ENCODE measurements at places on chromosomes 6 and 20. TPM values are rescaled to one million over a fixed set of nuclear protein-coding genes. Genes with fewer than 3 reads are reported as not detected.

GRCh38 chr6:35962779-35963560 lies 42.1 kb upstream of the SRPK1 start:
- H3K36me3 ChIP-seq = no peaks in the 10 kb centered on the region
- H3K4me1 ChIP-seq = no peaks in the 10 kb centered on the region
- H3K27me3 ChIP-seq = no peaks in the 10 kb centered on the region
- H3K4me3 ChIP-seq = no peak overlapping the region
- DNase-seq = no peak

DNA sequence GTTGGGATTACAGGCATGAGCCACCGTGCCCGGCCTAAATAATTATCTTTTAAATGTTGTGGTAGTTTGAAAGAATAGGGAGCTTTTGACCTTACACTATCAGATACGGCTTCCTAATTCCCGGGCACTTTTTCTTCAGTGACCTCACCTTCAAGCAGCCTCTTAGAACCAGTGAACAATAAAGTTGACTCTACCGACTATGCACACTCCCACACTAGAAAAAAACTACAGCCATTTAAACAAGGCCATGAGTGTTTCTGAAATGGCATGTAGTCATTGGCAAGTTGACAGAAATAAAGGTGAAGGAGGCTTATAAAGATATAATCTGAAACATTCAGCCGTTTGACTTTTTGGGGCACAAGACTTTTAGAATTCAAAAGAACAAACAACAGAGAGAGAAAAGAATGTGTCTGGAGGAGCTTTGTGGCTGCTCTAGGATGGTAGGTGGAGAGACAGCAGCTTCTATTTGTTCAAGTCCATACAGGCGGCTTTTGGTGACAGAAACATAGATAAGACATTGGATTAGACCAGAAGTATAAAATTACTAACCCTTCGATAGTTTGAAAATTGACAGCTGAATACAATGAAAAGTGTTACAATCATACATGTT lies 75.2 kb downstream of the GJA1 start:
- no peak overlapping the region for H3K27ac ChIP-seq
- H3K27me3 ChIP-seq = no peaks in the 10 kb centered on the region
- no peaks in the 10 kb centered on the region for H3K4me1 ChIP-seq
- no peak overlapping the region for H3K4me3 ChIP-seq
- H3K36me3 ChIP-seq = no peaks in the 10 kb centered on the region

Gene C20orf96
- total RNA-seq = 3.8 TPM

GRCh38 chr6:65450451-65450850 lies 256.6 kb downstream of the EYS start:
- H3K27ac ChIP-seq = no peak overlapping the region
- H3K4me1 ChIP-seq = no peaks in the 10 kb centered on the region
- DNase-seq = no peak
- no peaks in the 10 kb centered on the region for H3K27me3 ChIP-seq
- no peak overlapping the region for H3K4me3 ChIP-seq

DNA sequence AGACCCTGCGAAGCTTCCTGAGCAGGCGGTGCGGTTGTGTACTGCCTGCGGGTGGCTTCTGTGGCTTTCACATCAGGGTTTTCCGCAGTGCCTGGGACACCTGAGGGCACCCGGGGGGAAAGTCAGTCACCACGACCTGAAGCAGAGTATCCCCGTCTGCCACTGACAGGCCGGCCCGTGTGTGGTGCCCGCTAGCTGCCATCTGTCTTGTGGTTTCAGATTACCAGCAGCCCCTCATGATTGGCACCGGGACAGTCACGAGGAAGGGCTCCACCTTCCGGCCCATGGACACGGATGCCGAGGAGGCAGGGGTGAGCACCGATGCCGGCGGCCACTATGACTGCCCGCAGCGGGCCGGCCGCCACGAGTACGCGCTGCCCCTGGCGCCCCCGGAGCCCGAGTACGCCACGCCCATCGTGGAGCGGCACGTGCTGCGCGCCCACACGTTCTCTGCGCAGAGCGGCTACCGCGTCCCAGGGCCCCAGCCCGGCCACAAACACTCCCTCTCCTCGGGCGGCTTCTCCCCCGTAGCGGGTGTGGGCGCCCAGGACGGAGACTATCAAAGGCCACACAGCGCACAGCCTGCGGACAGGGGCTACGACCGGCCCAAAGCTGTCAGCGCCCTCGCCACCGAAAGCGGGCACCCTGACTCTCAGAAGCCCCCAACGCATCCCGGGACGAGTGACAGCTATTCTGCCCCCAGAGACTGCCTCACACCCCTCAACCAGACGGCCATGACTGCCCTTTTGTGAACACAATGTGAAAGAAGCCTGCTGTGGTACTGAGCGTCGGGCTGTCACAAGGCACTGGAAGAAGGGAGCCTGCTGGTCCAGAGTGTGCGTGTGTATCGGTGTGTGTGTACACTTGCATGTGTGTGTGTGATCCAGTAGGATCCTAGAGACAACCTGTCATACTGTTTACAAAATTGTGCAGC lies 54.4 kb downstream of the GOPC start:
- H3K4me1 ChIP-seq = peaks cover 28% of the 10 kb centered on the region
- H3K27ac ChIP-seq = peak overlapping the region; percentile 72
- no peaks in the 10 kb centered on the region for H3K27me3 ChIP-seq
- DNase-seq = peak; percentile 67
- peak overlapping the region; percentile 52 for H3K4me3 ChIP-seq

DNA sequence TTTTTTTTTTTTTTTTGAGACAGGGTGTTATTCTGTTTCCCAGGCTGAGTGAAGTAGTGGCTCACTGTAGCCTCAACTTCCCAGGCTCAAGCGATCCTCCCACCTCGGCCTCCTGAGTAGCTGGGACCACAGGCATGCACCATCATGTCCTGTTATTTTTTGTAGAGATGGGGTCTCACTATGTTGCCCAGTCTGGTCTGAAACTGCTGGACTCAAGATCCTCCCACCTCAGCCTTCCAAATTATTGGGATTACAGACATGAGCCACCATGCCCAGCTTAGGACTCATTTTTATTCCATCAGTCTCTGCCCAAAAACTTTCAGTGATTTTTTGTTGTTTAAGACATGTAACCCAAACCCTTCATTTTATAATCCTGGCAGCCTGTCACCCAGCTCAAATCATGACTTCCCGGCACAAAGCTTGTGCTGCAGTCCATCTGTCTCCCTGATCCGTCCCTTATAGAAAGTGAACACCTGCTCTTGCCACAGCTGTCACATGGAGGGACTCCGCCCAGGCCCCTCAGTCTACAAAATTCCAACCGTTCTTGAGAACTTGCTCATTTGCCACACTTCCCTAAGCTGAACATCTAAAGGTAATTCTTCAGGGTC lies 183.9 kb upstream of the JARID2 start:
- H3K4me1 ChIP-seq = no peaks in the 10 kb centered on the region
- H3K36me3 ChIP-seq = no peaks in the 10 kb centered on the region
- H3K27ac ChIP-seq = no peak overlapping the region

DNA sequence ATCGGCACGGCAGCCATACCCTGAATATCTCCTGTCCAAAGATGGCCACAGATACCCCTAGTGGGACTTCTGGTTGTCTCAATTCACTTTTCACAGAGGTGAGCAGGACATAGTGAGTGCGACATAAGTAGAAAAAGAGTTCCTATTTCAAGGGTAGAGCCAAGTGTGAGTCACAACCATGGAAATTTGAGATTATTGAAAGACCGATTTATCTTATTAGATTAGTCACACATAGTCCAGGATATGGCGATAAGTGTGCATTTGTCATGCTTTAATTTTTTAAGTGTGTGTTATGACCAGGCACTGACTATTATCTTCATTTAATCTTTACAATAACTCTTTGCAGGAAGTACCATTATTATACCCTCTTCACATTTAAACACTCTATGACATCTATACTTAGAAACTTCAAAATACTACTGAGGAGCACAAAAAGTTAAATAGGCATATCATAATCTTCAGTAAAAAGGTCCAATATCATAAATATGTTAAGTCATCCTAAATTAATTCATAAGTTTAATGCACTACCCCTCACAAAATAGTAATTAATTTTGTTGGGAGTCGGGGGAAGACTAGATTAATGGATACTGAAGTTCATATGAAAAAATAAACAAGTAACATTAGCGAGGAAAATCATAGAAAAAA lies 13.4 kb upstream of the TNFAIP3 start:
- H3K4me1 ChIP-seq = no peaks in the 10 kb centered on the region
- no peak overlapping the region for H3K27ac ChIP-seq
- DNase-seq = no peak
- H3K36me3 ChIP-seq = no peaks in the 10 kb centered on the region
- no peak overlapping the region for H3K4me3 ChIP-seq

- H3K36me3 ChIP-seq = no peaks in the 10 kb centered on the region
- no peaks in the 10 kb centered on the region for H3K27me3 ChIP-seq
- H3K4me1 ChIP-seq = no peaks in the 10 kb centered on the region
- DNase-seq = no peak
- no peak overlapping the region for H3K27ac ChIP-seq
Observed at GRCh38 chr20:11403711-11404110, 514.0 kb upstream of the BTBD3 start.

Gene DEFB132
- total RNA-seq = not detected

GRCh38 chr20:31680286-31681127 lies 42.2 kb downstream of the BCL2L1 start:
- H3K4me3 ChIP-seq = no peak overlapping the region
- peak overlapping the region; percentile 24 for H3K27ac ChIP-seq
- no peaks in the 10 kb centered on the region for H3K27me3 ChIP-seq

- H3K36me3 ChIP-seq = peaks cover 61% of the 10 kb centered on the region
- no peak for DNase-seq
- H3K4me3 ChIP-seq = no peak overlapping the region
- no peaks in the 10 kb centered on the region for H3K27me3 ChIP-seq
Observed at GRCh38 chr6:144559865-144560593, 274.9 kb downstream of the UTRN start.

Gene HDGFL1
- not detected for total RNA-seq

DNA sequence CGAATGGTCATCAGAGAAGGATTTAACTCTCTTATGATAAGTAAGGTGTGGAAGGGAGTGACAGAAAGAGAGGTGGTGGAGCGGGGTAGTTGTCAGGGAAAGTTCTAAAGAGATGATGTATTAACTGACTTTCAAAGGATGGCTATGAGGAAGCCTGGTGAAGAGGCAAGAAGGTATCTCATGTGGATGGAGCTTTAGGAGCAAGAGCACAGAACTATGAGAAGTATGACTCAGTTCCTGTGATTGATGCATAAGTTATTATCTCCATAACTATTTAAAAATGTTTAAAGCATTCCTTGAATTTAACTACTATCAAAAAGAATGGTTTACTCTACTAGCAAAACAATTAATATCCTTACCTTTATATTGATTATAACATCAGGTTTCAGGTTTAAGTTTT lies 28.8 kb downstream of the AK9 start:
- no peak overlapping the region for H3K4me3 ChIP-seq
- peaks cover 3% of the 10 kb centered on the region for H3K36me3 ChIP-seq
- H3K4me1 ChIP-seq = no peaks in the 10 kb centered on the region
- H3K27me3 ChIP-seq = no peaks in the 10 kb centered on the region
- DNase-seq = no peak

Gene KCNQ5
- 8.2 TPM for total RNA-seq

Gene PERP
- total RNA-seq = 1.6 TPM

DNA sequence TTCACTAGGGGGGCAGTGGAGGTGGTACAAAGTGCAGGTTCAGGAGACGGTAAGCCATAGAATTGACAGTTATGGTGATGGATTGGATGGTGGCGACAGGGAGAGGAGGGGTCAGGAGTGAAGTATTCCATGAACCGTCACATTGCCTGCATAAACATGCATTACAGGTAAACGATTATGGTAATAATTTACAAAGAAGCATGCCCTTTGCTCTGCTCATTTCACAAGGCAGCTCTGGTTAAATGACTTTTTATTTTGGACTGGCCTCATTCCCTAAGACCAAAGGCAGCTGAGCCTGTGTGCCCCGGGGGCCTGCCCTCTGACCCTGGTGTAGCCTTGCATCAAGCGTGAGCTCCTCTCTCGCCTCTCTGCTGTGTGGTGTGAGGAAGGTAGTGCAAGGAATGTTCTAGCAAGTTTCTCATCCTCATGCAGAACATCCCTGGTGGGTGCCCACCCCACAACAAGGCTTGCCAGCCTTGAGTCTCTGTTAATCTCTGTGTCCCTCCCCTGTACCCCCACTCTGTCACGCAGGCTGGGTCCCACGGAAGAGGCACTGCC lies 59.0 kb downstream of the PPP1R14C start:
- peaks cover 3% of the 10 kb centered on the region for H3K27me3 ChIP-seq
- H3K27ac ChIP-seq = no peak overlapping the region
- no peaks in the 10 kb centered on the region for H3K36me3 ChIP-seq
- H3K4me1 ChIP-seq = peaks cover 9% of the 10 kb centered on the region

- no peaks in the 10 kb centered on the region for H3K27me3 ChIP-seq
- no peaks in the 10 kb centered on the region for H3K36me3 ChIP-seq
- no peaks in the 10 kb centered on the region for H3K4me1 ChIP-seq
- DNase-seq = no peak
- no peak overlapping the region for H3K27ac ChIP-seq
Observed at GRCh38 chr6:23524548-23524947, 601.5 kb upstream of the NRSN1 start.

Gene SMLR1
- total RNA-seq = not detected

GRCh38 chr6:112743323-112743722 lies 396.2 kb downstream of the RFPL4B start:
- no peaks in the 10 kb centered on the region for H3K36me3 ChIP-seq
- H3K27me3 ChIP-seq = no peaks in the 10 kb centered on the region
- no peak overlapping the region for H3K4me3 ChIP-seq
- no peaks in the 10 kb centered on the region for H3K4me1 ChIP-seq
- H3K27ac ChIP-seq = no peak overlapping the region
- DNase-seq = no peak

DNA sequence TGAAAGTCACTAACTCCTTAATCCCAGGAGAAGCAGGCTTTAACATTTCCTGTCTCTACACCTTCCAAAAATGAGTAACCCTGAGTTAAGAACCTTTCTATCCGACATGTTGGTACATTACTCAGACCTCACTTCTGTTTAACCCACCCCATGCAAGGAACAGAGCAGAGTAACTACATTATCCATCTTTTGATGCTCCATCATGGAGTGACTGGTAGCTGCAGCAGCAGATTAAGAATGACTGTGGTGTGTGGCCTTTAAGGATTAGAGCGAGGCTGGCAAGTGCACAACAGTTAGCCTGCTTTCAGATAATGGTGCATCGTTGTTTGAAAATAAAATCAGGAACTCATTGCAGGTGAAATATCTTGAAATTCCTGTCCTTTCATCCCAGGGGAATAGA lies 2.0 kb downstream of the TRAF3IP2 start:
- no peaks in the 10 kb centered on the region for H3K27me3 ChIP-seq
- peaks cover 19% of the 10 kb centered on the region for H3K4me1 ChIP-seq
- no peak overlapping the region for H3K4me3 ChIP-seq
- no peak for DNase-seq
- H3K27ac ChIP-seq = no peak overlapping the region
- H3K36me3 ChIP-seq = no peaks in the 10 kb centered on the region

Gene HLA-DQB1
- 97.3 TPM for total RNA-seq

Gene MACROD2
- total RNA-seq = 0.88 TPM

DNA sequence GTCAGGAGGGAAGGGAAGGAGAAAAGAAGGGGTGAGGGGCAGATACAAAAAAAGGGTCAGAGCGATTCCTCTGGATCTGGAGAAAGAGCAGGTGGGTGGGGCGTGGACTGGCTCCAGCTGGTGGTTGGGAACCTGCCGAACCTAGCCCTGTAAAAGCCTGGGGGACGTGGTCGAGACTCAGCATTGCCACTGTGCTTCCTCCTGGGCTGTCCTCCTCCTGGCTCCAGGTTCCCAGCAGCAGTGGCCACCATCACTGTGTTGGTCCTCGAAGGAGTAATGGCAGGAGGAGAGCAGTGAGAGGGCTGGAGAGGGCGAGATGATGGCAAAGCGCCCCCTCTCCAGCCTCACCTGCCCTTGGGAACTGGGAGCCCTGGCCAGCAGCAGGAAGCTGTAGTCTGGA lies 3.5 kb upstream of the RAET1L start:
- DNase-seq = no peak
- no peak overlapping the region for H3K4me3 ChIP-seq
- H3K27me3 ChIP-seq = peaks cover 17% of the 10 kb centered on the region
- peaks cover 8% of the 10 kb centered on the region for H3K4me1 ChIP-seq
